ENCODE measurements at places on chromosomes 11 and 22.

DNA sequence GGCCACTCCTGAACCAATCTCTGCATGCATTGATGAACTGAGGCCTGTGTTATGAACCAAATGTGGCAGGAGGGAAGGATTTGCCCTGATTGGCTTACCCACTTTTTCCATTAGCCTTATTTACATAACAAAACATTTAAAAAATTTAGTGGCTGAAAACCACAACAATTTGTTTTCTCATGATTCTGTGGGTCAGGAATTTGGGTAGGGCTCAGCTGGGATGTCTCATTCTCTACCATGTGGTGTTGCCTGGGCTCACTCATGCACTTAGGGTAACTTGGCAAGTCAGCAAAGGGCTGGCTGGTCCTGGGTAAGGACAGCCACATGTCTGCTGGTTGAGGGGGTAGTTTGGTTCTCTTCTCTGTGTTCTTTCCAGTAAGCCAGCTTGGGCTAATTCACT is 35.1 kb upstream of the CYP2R1 start:
- no peak for DNase-seq

DNA sequence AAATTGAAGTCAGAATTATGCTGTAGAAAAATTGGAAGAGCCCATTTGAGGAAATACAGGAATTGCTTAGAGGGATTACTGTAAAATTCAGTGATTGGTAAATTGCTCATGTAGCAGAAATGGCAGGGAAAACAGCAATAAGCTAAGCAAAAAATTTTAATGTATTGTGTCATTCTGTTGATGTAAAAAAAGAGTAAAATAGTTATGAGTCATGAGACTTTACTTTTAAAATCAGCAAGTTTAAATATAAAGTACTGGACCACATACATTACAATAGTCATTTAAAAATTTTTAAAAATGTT is 10.4 kb downstream of the PDHX start:
- no peak for DNase-seq

- DNase-seq: peak; percentile 14
Measured at GRCh38 chr22:22745225-22746060, 101.0 kb downstream of the GGTLC2 start.

DNA sequence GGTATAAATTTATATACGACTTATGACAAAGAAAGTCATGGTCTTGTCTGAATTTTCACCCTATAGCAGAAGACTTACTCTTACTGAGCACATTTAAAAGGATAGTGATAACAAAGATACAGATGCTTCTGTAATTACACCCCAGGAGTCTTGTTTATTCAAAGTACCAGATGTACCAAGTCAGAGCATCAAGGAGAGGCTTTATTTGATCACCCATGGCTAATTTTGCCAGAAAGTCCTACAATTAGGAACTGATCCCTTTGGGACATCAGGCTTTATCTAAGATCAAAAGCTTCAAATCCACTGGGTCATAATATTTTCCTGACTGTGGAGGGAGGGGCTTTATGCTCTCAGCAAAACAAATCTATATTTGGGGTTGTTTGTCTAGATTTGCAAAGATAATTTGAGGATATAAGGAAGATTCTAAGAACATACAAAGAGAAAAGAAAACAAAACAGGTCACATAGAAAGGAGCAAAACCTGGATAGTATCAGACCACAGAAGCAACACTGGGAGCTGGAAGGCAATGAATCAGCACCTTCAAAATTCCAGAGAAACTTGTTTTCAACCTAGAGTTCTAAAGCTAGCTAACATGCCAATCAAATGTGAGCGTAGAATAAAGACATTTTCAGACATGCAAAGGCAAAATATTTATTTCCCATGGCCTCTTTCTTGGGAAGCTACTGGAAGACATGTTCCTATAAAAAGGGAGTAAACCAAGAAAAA is 124.8 kb upstream of the CSNK2A3 start:
- no peak for DNase-seq

DNA sequence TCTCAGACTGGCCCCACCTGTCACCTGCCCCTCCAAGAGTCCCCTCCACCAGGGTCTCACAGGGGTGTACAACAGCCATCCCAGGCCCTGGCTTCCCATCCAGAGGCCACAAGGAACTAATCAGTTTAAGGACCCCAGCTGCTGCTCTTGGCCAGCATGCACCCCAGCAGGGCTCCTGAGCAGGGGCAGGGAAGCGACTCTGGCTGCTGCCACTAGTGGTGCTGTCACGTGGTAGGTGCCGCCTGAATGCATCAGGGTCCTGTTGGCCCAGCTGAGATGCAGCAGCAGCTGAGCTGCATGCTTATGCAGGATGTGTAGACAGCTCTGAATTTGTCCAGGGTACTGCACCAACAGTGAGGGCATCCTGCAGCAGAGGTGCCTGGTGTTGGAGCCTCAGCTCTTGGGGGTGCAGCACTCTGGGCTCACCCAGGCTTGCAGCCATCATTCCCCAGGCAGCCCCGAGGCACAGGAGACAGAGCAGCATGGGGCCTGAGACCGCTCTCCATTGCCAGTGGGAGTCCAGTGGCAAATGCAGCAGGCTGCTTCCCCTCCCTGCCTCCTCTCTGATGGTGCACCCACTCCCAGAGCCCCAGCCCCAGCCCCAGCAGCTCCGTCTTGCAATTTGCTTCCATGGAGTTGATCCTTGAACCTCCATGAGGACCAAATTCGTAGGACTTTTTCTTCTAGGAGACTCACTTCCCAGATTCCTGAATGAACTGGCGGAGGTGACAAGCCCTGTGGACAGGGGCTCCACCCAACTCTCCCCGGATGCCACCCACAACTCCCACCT is 98.7 kb downstream of the MPPED1 start:
- no peak for DNase-seq

- no peak for DNase-seq
Measured at GRCh38 chr11:79086056-79086455, 354.8 kb downstream of the TENM4 start.

GRCh38 chr11:125743681-125744080 is 2.4 kb upstream of the PATE1 start:
- DNase-seq: no peak

DNA sequence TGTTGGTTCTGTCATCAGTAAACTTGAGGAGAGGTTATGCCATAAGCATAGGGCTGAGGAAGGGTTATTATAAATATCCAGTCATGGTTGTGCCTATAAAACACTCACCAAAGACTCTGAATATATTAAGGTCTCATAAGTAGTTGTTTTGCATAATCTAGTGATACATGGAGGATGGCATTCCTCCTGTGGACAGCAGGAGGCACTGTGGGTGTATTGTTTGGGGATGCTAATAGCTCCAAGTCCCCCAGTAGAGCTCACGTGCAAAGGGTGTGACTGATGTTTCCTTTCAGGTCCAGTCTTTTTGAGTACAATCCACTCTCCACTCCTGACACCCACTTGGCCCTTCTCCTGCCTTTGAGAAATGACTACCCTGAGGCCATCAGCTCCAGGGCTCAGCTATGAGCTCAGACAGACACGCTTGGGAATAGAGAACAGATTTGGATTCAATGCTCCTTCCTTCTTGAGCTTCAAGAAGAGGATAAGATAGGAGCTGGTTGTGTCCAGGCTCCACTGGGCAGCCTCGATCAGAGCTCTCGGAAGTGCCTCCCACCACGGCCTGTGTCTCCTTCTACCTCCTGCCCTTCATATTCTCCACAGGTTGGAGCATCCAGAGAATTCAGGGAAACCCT is 85.2 kb upstream of the IGLL5 start:
- no peak for DNase-seq

GRCh38 chr11:7673724-7674434 is 579 bp upstream of the CYB5R2 start:
- no peak for DNase-seq

- DNase-seq: no peak
Measured at GRCh38 chr11:121253951-121254350, 38.6 kb upstream of the SC5D start.

All from activated T-cell treated with anti-CD3 and anti-CD28 coated beads for 4 hours (primary cell).